ENCODE measurements at places on chromosomes 1 and 21. TPM values are rescaled to one million over a fixed set of nuclear protein-coding genes. Genes with fewer than 3 reads are reported as not detected.

DNA sequence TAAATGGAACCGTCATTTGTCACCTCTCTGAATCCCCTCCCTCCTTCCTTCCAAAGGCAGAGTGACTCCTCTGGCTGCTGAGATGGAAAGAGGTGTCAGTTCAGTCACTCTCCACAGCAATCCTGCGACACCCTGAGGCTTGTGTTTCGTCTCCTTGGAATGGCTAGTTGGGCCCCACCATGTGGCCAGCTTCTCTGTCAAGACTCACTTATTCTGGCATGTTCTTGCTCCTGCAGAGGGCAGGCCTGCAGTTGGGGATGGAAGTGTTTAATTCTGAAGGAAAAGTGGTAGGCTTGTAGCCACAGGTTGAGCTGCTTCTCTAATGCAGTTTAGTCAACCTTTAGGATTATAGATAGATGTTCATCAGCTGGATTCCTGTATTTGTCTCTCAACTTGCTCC, 149.6 kb downstream of the LMO4 start:
- DNase-seq: no peak
- H3K36me3 ChIP-seq: no peaks in the 10 kb centered on the region
- H3K4me3 ChIP-seq: no peak overlapping the region
- H3K27me3 ChIP-seq: peaks cover 2% of the 10 kb centered on the region
- H3K27ac ChIP-seq: no peak overlapping the region

The DDR2 gene
- total RNA-seq: 4.4 TPM

DNA sequence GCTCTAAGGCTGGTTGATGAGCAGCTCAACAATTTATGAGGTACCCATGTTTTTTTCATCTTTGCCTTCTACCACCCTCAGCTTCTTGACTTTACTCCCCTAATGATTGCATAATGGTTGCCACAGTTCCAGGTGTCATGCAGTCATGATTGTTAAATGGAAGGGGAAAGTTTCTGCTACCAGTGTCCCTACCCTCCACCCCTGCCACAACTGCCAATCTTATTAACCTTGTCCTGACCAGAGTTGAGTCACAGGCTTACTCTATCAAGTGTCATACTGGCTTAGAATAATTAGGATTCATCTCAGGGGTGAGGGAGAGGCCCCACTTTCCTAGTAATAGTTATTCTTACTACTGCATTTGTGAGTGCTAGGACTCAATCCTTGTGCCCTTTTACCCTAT, 7.9 kb upstream of the FUBP1 start:
- H3K27me3 ChIP-seq: peaks cover 1% of the 10 kb centered on the region
- no peak for DNase-seq
- H3K36me3 ChIP-seq: no peaks in the 10 kb centered on the region
- H3K27ac ChIP-seq: no peak overlapping the region
- peaks cover 16% of the 10 kb centered on the region for H3K4me1 ChIP-seq
- no peak overlapping the region for H3K4me3 ChIP-seq

- H3K27me3 ChIP-seq: no peaks in the 10 kb centered on the region
- no peak overlapping the region for H3K27ac ChIP-seq
Measured at GRCh38 chr1:58994664-58995063, 210.8 kb upstream of the JUN start.

The IL6R gene
- total RNA-seq: 1.6 TPM

The ELF3 gene
- total RNA-seq: 0.96 TPM

DNA sequence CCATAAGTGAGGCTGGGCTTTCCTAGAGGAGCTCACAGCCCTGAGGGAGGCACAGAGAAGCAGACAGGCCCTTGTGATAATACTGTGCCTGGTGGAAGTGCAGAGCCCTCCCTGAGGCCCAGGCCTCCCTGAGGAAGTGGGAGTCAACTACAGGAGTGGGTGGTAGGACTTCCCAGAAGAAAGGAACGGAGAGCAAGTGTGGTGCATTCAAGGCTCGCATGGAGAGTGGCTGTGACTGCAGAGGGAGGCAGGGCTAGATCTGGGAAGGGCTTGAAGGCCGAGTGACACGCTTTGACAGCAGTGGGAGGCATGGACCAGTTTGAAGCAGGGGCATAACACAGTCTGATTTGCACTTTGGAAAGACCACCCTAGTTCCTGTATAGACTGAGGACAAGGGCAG, 37.3 kb downstream of the AZIN2 start:
- peaks cover 4% of the 10 kb centered on the region for H3K4me1 ChIP-seq
- DNase-seq: no peak

The TMEM50A gene
- 83.5 TPM for total RNA-seq

DNA sequence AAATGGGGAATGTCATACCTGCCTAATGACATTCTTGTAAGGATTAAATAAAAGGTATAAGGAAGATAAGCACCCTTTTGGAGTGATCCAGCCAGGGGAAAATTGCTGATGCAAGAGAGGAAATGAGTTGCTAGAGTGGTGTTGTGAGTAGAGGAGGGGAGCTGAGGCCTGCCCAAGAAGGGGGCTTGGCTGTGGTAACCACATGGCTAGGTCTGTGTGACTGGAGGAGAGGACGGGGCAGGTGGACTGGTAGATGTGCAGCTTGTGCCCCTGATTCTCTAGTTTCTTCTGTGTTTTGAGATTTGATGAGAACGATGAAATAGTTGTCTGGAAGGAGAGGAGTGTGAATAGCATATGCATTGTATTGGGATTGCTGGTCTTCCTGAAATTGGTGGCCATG, 6.6 kb downstream of the TXLNA start:
- H3K27ac ChIP-seq: peak overlapping the region; percentile 24
- no peak for DNase-seq
- H3K27me3 ChIP-seq: no peaks in the 10 kb centered on the region
- peaks cover 8% of the 10 kb centered on the region for H3K4me1 ChIP-seq
- H3K4me3 ChIP-seq: peak overlapping the region; percentile 19

The IFI44L gene
- total RNA-seq: not detected

DNA sequence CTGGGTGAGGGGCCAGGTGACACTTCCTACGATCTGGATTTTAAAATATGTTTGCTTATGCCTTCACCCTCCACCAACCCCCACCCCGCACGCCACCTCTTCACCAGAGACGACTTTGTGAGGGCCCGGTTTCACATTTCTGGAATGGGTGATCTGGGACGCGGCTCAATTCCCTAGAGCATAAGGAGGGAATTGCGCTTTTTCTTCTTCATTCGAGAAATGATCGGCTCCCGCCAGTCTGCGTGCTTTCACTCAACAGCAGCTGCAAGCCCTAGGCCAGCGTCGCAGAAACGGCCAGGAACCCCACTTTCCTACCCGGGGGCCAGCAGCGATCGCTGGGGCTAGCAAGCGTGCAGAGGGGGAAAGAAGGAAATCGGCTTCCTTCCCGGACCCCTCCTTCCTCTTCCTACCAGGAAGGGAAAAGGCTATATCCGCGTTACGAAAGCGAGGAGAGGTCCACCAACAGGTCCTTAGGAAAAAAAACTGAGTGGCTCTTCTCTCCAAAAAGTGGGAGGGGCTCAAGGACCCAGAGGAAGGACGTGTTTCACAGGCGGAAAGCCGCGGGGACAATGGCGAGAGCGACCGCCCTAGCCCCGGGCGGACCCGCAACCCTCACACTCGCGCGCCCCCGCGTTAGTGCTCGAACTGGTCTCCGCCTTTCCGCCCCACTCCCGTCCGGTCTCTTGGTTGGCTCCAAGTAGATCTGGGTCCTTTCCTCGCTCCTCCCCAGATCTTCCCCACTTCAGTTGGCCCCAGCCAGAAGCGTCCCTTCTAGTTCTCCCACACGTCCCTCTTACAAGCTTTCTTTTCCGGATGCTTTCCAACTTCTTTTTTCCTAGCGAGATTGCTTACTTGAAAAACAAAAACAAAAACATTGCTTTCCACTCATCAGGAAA, 1.1 kb upstream of the ADAMTS1 start:
- H3K4me3 ChIP-seq: peak overlapping the region; percentile 92
- H3K27me3 ChIP-seq: peaks cover 19% of the 10 kb centered on the region
- H3K36me3 ChIP-seq: no peaks in the 10 kb centered on the region
- DNase-seq: peak; percentile 58

The SERPINC1 gene
- not detected for total RNA-seq

DNA sequence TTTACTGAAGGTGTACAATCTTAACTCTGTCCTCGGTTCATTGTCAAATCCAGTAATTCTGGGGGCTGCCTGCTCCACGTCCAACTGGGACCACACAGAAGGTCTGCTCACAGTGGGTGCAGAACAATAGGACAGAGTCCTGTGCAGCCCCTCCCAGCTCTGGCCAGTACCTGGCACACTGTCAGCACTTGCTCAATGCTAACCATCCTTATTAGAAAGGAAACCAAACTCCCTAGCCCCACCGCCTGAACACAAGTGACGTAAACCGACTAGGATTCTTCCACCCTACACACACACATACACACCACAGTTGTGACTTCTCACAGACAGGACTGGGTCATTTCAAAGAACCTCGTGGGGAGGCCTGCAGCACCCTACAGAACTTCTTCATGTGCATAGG, 5.2 kb downstream of the BCAR3 start:
- H3K4me3 ChIP-seq: no peak overlapping the region
- H3K4me1 ChIP-seq: peaks cover 34% of the 10 kb centered on the region
- DNase-seq: no peak
